Neural crest cell (in vitro differentiated cells): ENCODE measurements at places on chromosomes 12 and 14. TPM values are rescaled to one million over a fixed set of nuclear protein-coding genes. Genes with fewer than 3 reads are reported as not detected.

DNA sequence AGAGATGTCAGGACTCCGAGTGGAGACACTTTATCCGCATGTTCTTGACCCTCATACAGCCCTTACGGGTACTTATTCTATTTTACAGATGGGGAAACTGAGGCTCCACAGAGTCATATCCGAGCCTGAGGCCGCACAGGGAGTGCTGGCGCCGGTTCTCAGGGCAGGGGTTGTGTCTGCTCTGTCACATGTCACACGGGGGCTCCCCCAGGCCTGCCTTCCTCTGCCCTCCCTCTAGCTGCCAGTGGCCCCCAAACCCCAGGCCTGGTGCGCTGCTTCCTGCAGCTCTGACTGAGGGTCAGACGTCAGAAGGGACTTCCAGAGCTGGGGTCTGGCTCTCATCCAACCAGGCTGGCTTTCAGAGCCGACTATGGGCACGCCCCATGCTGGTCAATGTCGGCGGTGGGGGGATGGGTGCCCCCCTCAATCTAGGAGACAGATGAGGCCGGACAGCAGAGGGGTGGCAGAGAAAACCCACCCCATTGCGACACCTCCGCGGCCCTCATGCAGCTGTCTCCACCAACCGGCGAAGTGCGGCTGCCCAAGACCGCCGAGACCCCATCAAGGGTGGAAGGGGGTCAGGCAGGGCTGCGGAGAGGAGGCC lies 811 bp upstream of the INF2 start:
- no peak for DNase-seq

DNA sequence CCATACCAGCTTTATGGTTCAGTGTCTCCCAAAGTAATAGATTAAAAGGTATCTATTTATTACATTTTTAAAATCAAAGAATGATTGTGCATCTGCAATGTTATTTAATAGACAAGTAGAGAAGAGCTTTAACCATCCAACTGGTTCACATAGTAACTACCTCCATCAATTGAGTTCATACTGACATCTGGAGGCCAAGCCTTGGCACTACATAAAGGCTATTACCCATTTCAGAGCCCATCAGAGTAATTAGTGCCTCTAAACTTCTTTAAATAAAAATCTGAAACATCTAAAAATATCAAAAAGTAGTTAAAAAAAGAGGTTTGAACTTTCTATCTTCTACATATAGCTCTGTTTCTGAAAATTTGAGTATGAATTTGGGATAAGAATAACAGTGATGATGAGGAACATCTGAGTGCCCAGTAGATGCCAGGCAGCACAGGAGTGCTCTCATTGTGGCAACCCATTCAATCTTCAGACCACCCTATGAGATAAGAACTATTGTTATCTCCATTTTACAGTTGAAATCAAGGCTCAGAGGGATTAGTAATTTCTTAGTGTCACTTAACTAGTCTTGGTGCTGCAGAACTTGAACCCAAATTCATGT lies 132.9 kb upstream of the DAAM1 start:
- no peak for DNase-seq

DNA sequence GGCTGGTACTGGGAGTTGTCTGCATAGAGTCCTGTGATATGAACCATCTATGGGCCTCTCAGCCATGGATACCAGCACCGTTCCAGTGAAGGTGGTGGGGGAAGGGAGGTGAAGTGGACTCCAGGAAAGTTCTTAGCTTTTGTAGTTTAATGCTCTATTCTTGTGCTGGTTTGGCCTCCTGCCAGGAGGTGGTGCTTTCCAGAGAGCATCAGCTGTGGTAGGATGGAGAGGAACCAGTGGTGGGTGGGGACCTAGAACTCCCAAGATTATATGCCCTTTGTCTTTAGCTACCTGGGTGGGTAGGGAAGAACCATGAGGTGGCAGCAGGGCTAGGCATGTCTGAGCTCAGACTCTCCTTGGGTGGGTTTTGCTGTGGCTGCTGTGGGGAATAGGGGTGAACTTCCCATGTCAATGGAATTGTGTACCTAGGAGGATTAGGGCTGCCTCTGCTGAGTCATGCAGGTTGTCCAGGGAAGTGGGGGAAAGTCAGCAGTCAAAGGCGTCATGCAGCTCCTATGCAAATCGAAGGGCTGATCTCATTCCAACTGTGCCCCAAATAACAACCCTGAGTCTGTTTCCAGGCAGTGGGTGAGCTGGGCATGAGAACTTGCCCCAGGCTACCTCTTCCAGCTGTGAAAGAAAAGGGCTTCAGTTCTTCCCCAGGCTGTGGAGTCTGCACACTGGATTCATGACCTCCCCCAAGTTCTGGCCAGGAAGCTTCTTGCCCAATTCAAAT lies 14.2 kb downstream of the GZMH start:
- DNase-seq: no peak

DNA sequence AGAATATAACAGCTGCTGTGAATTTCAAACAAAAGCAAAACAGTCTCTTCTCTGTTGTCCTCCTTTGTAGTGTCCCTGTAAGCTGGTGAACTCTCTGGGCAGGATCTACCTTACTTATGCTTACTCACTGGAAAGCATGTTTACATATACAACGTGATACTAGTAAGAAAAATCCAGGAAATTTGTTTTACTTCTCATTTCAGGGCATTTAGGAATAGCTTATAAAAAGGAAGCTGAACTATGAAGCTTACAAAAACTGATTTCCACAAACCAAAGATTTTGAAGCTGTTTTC lies 311.0 kb downstream of the NOVA1 start:
- no peak for DNase-seq

KCNA5 gene
- not detected in 2 replicates for total RNA-seq

DNA sequence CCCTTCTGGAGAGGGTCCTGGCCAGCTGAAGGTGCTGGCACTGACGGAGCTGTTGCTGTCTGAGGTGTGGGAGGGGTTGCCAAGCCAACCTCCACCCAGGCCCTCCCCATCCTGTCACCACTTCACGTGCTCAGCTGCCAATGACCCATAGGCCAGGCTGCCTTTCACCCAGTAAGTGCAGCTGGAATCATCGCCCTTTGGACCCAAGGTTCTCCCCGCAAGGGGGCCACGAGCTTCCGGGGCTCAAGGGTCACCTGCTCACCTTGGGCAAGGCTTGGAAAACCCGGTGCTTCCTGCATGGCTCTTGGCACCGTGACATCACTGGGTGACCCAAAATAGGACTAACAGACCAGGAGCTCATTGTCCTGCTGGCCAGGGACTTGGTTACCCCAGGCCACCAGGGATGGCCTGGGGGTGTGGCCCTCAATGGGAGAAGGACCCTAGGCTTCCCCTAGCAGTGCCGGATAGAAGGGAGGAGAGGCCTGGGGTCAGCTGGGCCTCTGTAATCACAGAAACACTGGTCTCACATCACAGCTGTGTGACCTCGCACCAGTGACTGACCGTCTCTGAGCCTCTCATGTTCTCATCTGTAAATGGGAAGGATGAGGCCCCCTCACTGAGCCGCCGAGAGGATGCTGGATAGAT lies 51.3 kb downstream of the CCDC85C start:
- DNase-seq: no peak

- peak; percentile 63 for DNase-seq
Observed at GRCh38 chr12:3803865-3804472, 51.1 kb upstream of the CRACR2A start.

GRCh38 chr14:85675957-85676356 lies 146.0 kb downstream of the FLRT2 start:
- no peak for DNase-seq

DNA sequence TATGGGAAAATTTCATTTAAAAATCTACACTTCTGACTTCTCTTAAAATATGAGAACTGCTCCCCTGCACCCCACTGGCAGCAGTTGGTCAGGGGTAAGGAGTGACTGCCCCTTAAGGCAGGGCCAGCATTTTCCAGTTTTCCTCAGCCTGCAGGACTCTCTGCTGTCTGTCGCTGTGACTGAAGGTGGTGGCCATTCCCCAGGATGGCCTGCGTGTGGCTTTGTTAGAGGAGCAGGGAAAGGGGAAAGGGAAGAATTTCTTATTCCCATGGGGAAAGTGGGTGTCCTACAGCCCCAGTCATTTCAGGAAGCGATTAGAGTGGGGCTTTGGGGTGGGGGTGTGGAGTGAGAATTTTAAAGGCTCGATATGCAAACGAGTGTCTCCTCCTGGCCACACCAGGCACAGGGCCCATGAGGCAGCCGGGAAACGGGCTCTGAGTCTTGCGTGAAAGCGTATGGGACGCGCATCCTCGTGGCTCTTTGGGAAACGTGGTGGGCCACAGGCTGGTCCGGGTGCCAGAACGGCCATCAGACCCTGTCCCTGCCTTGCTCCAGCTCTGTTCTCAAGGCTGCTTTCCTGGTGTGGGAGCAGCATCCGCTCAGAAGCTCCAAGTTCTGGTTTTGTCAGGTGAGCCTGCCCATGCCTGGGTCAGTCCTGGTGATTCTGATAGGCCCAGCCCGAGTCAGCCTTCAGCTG lies 23.5 kb downstream of the ADGRD1 start:
- DNase-seq: no peak

DNA sequence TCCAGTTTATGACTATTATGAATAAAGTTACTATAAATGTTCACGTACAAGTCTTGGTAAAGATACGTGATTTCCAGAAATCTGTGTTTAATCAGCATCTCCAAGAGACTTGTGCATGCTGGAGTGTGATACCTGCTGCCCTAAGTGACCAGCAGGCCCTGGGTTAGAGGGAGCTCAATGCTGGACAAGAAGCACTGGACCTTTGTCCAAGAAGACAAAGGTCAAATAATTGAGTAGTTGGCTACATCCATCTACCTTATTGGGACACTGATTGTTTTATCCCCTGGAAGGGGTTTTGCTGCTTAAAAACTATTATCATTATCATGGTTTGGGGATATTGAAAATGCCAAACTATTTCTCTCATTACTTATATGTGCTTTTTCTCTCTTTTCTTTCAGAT lies 37.0 kb upstream of the CHST11 start:
- no peak for DNase-seq

GRCh38 chr12:62731055-62731820 lies 203.7 kb downstream of the PPM1H start:
- no peak for DNase-seq

DNA sequence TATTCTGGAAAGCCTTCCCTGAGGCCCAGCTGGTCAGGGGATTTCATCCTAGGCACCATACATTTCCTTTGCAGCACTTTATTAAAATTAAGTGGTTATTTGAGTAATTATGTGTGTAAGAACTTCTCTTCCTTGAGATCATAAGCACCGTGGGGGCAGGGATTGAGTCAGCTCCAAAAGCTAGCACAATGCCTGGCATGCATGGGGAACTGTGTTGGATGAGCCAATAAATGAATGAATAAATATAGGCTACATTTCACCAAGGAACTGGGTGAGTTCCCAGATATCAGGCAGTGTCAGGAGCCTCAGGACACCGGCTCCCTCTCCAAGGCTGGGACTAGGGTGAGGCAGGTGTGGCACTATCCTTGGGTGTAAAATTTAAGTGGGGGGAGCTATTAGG lies 82.8 kb upstream of the FBXO21 start:
- DNase-seq: no peak

ISM2 gene
- total RNA-seq: 0.16 TPM in 1 of 2 replicates, not detected in the other

DNA sequence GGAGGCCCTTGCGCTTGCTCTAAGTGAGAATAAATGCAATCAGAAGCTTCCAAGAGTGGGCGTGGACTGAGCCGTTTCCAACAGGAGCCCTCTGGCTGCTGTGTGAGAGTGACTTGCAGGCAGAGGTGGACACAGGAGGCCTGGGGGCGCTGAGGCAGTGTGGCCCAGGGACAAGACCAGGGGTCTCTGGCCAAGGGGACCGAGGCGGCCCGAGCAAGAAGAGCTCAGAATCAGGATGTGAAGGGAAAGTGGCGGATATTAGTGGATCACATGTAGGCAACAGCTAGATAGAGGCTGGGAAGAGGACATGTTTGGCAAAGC lies 8.6 kb downstream of the RIMBP2 start:
- DNase-seq: no peak

GRCh38 chr12:84814664-84815245 lies 97.8 kb downstream of the SLC6A15 start:
- DNase-seq: no peak

- DNase-seq: no peak
Observed at GRCh38 chr12:68418137-68418460, 85.9 kb upstream of the MDM1 start.

- peak; percentile 81 for DNase-seq
Observed at GRCh38 chr12:4562034-4562657, at the start of gene DYRK4. DYRK4 (plus strand) TSS chr12:4562208; CDS start chr12:4562246, 38 bp downstream.

- DNase-seq: no peak
Observed at GRCh38 chr14:102606296-102606695, 13.8 kb downstream of the RCOR1 start.

GRCh38 chr12:105348561-105348960 lies 18.1 kb downstream of the C12orf75 start:
- no peak for DNase-seq

CLEC1B gene
- not detected in 2 replicates for total RNA-seq

- DNase-seq: no peak
Observed at GRCh38 chr12:65106948-65107347, 14.2 kb downstream of the WIF1 start.

ACVRL1 gene
- total RNA-seq: 0.14 and 0.49 TPM in 2 replicates

SRSF9 gene
- total RNA-seq: 350 and 361 TPM in 2 replicates

DNA sequence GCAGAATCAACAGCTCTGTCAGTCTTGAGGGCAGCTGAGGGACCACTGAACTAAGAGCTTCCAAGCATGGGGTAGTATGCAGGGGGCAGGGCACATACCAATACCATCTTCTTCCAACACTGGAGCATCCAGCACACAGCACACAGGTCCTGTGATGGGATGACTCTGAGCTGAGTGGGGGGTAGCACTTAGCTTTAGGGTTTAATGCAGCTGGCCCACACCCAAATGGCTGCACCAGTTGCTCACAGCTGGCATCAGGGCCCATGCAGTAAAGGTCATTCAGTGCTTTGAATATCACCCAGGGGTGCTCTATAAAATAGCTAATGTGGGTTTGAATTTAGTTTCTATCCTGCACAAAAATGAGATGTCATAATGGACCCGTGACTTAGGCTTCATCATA lies 1.7 kb downstream of the FAM186B start:
- DNase-seq: no peak

- DNase-seq: no peak
Observed at GRCh38 chr12:57474862-57475261, 4.8 kb downstream of the ARHGAP9 start.

GRCh38 chr12:88955531-88955930 lies 375.3 kb upstream of the KITLG start:
- no peak for DNase-seq

- no peak for DNase-seq
Observed at GRCh38 chr12:111178181-111179081, 190.5 kb downstream of the PHETA1 start.

DNA sequence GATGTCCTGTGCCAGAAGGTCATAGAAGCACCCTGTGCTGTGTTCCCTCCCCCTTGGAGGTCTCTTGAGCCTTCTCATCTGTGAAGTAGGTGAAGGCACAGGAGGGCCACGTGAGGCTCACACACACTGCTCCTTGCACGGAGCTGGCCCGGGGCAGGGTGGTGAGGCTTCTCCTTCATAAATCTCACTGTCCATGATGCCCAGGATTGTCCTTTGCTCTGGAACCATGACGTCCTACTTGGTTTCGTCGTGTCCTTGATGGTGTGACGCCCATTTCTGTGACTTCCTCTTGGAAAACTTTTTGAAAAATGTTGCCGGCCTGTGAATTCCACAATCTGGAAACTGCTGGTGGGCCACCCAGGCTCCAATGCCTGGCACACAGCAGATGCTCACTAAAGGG lies 34.4 kb downstream of the SH2B3 start:
- DNase-seq: no peak
